ENCODE measurements at places on chromosomes 2 and 18.

GRCh38 chr2:184178229-184178628 lies 420.1 kb upstream of the ZNF804A start:
- no peak for DNase-seq

DNA sequence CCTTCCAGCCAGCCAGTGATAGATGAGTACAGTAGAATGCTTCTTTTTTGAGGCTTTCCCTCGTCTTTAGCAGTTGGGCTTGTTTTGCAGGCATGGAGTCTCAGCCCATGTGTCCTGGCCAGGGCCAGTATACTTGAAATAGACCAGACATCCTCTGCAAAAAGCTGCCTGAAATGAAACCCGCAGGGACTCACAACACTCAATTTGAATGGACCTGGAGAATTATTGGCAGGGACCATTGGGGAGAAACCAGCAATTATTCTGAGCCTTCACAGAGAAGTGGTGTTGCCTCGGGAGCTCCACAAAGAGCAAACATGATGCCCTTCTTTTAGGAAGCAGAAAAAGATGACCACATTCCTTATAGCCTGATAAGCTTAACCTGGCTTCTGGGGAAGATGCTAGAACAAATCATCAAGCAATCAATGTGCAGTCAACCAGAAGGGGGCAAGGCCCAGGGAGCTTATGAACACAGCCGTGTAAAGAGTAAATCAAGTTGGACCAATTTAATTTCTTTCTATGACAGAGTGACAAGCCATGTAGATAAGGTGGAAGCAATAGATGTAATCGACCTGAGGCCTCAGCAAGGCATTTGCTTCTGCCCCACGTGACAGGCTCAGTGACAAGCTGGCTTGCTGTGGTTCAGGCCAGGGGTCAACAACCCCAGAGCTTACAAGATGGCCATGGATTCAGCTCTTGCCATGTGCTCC lies 42.1 kb downstream of the BOD1L2 start:
- DNase-seq, result no peak

GRCh38 chr18:46899274-46899948 lies 17.9 kb downstream of the PIAS2 start:
- no peak for DNase-seq

DNA sequence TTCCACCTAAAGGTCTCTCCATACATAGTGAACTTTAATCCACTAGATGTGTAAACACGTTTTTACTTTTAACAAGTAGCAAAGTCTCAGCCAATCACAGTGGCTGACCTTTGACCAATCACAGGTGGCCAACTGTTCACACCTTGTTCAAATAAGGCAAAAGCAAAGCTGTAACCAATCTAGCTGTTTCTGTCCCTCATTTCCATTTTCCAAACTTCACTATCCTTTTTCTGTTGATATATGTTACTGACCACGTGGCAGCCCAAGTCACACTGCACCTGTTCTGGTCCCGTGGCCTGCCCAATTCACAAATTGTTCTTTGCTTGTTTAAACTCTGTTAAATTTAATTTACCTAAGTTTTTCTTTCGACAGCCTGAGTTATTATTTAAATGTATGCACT lies 393.5 kb upstream of the NETO1 start:
- DNase-seq, result no peak

DNA sequence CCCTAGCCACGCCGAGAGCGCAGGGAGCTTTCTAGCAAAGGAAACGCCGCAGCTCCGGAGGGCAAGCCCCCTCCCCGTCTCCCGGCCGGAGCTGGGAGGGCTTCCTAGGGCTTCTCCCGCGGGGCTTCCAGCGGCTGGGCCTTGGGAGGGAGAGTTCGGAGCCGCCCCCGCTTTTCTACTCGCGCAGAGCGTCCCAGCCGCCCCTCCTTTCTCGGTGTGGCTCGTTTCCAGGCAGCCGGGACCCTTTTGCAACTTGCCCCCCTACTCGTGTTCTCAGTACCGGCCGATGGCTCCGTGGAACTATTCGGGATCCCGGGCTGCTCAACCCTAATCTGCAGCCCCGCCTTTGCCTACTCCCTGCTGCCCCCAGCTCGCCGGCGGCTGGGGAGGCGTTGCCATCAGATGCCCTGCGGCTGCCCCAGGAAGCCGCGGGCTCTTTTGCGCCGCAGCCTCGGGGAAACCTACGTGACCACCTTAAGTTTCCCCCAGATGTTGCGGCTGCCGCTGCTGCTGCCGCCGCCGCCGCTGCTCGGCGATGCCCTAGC lies 1.5 kb upstream of the NR4A2 start:
- peak; percentile 86 for DNase-seq

DNA sequence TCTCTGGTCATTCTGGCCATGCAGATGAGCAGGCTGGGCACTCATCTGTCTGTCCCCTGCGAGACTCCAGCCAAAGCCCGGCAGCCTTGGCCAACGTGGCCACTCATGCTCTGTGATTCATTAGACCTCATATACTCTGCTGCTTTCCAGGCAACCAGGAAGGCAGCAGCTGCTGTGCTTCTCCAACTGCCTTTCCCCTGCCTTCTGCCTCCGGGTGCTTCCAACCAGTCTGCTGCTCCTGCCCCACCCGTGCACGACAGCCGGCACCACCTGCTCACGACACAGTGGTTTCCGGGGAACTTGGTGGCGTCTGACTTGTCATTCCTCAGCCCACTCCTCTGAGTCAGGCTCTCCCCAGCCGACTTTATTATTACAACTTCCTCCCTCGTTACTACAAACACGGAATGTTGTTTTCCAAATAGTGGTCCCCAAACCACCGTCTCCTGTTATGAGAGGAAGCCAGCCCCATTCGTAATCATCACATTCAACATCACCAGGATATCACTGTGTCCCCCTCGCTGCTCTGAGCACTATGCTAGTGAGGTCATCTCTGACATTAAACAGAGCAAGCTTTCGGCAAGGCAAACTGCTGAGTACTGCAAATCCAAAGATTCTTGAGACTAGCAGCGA lies 392.4 kb downstream of the ALK start:
- DNase-seq, result no peak

- DNase-seq, result no peak
Measured at GRCh38 chr2:63819256-63819655, 22.4 kb upstream of the UGP2 start.

DNA sequence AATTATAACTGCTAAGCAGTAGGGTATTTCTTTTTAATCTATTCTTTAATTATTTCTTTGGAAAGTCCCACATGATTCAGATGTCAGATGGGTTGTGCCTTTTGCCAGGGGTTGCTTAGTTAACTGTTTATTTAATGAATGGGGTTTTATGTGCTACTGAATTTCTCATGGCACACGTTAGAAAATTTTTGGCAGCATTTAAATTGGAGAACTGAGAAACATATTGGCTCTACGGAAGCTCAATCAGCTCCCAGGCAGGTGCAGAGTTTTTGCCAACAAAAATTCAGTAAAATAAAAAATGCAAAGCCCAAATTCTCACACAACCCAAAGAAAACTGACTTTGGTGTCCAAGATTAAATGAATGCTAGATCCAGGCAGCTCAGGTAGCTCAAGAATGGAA lies 467.2 kb downstream of the NRXN1 start:
- no peak for DNase-seq

- DNase-seq, result no peak
Measured at GRCh38 chr18:44123743-44124142, 556.9 kb upstream of the SETBP1 start.

GRCh38 chr2:127535422-127535901 lies at the start of gene MYO7B:
MYO7B (plus strand) TSS chr2:127535683; CDS start chr2:127559723, 24,040 bp downstream.
- DNase-seq, result no peak

DNA sequence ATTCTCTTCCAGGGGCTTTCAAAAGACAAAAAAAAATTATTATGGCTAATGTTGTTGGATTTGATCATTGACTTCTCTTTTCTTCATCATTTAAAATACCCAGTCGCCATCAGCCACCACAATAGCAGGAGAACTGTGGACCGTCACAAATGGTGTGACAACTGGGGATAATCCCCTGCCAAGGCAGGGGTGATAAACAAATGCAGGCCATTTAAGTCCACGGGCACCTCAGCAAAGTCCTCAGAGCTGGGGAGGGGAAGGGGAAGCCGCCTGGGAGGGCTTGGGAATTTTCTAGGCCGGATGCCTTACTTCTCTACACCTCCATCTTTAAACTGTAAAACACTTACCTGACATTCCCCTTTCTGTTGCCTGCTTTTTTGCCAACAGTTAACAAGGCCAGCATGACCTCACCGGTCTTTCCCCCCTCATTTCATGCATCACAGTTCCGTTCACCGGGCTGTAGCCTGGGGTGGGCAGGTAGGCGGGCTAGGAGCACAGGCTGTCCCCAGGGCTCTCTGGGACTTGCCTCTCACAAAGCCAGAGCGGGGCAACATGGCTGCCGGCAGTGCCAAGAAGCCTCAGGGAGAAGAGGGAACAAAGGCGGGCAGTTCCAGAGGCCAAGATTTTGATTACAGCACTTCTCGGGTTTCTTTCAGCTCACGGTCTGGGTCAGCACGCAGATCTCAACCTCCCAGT lies 820.4 kb downstream of the BCL11A start:
- DNase-seq, result no peak

DNA sequence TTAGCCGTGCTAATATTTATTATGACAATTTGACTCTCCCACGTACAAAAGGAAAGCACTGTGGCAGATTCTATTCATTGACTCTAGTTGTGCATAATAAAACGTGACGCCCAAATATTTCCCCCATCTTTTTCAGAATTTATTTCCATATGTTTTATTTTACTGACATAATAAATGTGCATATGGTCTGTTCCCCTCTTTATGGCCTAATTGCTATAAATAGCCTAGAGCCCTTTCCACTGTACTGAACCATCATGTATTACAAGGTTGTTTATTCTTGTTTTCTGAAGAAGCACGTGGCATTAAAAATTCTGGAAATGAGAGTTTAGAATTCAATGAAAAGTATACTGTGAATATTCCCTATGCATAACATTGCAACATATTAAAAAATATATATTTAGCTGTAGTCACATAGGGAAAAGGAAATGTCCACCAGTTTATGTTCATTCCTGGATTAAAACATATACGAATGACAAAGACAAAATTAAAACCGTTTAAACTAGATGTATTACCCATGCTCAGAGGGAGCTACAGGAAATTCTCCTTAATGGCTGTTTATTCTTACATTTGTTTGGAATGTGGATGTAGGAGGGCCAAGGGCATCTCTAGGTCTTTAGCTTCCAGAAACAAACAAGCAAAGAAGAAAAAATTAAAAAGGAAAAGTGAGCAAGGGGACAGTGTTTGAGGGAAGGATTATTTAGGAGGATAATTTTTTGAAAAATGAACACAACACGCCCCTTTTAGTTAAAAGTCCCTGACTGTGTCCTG lies 122.1 kb upstream of the MMADHC start:
- DNase-seq, result no peak

Data from GF-D8 (cell line).